ENCODE measurements at places on chromosomes 1 and 21.
A peak's percentile ranks its signal among the peaks of the same experiment; 100 is the strongest.

GRCh38 chr1:66147226-66147835, 354.6 kb downstream of the PDE4B start:
- no peak for DNase-seq

DNA sequence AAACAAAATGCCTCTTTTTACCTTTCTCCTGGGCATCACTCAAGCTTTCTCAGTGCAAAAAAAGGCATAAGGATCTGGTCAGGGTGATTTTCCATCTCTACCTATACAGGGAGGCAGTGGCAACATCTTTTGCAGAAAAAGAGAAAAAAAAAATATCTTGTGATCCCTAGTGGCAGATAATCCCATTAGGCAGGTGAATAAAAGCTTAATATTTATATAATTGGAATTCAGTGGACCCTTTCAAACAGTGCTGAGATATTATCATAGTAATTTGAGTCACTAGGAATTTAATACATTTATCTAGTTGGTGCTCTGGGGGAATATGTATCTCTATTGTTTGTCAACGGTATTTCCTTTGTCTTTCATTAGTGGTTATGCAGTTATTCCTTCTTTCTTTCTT, 29.9 kb upstream of the CXADR start:
- DNase-seq = no peak

DNA sequence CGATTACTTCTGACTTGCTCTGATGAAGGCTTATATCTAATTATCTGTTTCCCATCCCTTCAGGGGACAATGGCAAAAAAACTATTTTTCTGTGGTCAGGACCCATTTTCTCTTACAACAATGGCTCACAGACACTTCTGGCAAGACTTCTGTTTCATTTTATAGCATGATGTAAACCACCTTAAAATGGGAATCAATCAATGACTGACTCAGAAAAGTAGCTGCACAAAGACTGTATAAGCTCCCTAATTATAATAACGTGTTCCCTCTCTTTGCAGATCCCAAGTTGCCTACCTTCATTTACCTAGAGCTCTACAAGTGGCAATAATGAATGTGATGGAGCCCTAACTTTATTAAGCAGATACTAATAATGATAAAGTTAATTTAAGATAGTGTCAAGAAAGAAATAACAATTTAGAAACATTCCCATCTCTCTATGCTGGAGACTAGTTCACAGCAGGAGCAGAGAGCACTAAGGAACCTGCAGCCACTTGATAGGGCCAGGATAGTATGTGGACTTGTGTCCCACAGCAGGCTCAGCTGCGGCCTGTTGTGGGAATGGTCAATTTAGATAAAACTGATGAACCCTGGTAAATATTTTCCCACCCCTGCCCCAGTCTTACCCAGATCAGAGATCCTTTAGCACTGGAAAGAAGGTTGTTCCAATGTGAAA, 538 bp downstream of the GBP2 start:
- DNase-seq = no peak

DNA sequence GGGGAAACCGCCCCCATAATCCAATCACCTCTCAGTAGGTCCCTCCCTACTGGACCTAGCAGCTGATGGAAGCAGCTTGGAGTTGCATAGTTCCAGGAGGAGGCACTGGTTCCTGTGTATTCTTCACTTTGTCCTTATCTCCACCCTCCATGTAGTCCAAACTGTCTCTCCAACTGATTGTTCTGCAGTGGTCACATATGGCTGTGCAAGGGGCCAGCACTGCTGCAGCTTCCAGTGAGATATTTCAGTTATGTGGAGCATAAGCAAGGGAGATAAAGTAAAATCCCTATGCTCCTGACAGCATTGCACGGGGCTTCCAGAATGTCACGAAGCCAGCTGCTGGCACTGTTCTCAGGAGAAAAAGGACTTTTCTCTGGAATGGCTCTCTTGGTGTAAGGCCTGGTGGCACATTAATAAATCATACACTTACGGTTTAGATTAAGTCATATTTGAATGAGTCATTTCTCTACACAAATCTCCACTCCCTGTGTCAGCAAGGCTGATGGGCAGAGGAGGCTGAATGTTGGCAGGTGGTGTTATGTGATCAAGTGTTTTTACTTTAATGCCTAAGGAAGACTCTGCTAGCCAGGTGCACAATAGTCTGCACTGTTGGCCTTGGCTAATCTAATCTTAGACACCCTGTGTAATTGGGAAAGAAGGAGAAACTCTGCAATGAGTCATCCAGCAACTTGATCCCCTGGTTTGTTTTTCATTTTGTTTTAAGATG, 93.4 kb downstream of the KCNK1 start:
- DNase-seq = peak; percentile 64

GRCh38 chr1:96710708-96711477, 10.7 kb upstream of the PTBP2 start:
- no peak for DNase-seq

GRCh38 chr1:8815582-8816151, 1.8 kb downstream of the RERE start:
- DNase-seq = peak; percentile 63

- DNase-seq = no peak
Measured at GRCh38 chr1:162380061-162380846, 1.3 kb upstream of the C1orf226 start.

DNA sequence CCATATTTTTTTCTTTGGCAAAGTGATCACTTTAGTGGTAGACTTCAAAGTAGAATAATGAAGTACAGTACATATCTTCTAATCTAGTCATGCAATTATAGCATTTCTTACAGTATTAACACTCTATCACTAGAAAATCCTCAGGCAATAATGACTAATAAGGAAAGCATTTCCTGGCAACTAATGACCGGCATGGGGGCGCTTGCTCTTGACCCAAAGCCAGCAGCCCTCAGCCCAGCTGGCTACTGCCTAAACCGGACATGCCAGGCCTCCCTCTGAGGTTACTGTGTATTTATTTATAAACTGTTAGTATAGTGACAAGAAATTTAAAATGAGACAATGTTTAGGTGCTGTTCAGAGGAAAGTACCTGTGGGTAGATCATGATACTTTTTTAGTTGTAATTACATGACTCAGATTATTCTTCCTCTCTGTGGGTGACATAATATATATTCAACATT, 633.8 kb downstream of the PTPRC start:
- no peak for DNase-seq

DNA sequence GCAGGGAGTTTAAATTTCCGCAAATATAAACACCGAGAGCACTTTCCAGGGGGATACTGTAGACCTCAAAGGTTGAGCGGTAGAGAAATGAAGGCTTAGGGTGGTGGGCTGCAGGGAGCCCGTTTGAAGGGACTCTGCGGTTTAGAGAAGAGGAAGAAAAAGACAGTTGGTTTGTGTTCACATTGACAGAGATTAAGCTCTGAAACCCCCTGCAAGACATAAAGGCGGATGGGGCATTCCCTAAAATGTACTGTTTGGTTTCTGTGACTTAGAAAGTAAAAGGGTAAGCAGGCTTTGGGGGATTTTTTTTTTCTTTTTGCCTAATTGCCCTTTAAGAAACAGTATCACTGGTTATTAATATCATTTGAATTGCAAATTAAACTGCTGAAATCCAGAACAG, 1.3 kb downstream of the KAZN start:
- DNase-seq = no peak

All from NCI-H510A (cell line).